ENCODE measurements at places on chromosomes 6 and 20. TPM values are rescaled to one million over a fixed set of nuclear protein-coding genes. Genes with fewer than 3 reads are reported as not detected.

CDH22 gene
- not detected for total RNA-seq

LY6G6C gene
- total RNA-seq = not detected

DNA sequence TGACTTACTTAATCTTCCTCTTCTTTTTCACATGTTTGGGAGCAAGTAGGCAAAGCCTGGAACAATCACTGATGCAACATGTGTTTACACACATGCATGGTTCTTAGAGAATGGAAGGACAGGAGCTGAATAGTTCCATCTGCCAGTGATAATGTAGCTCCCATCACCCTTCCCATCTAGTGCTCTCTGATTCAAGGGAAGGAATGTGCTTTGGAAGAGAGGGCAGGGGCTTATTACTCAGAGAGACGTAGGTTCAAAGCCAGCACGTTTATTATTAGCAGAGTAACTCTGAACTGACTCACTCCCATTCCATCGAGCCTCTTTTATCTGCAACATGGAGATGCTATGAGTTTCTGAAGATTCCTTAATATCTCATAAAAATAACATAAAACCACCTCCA is 211.9 kb downstream of the GMPR start:
- DNase-seq = no peak

DNA sequence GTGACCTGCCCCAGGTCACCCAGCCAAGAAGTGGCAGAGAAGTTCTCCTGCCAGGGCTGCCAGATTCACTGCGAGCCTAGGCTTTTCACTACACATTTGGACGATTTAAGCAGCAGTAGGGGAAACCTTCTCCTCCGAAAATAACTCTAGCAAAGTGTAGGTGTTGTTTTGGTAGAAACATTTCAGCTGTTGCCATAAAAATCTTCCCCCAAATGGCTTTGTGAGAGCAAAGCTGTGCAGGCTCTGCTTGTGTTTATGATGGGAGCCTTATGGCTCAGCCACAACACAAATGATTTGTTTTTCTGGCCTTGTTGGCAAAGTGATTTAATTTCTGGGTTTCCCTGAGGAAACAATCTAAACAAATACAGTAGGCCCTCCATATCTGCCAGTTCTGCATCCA is 81.8 kb downstream of the PLCB4 start:
- no peak for DNase-seq

DNA sequence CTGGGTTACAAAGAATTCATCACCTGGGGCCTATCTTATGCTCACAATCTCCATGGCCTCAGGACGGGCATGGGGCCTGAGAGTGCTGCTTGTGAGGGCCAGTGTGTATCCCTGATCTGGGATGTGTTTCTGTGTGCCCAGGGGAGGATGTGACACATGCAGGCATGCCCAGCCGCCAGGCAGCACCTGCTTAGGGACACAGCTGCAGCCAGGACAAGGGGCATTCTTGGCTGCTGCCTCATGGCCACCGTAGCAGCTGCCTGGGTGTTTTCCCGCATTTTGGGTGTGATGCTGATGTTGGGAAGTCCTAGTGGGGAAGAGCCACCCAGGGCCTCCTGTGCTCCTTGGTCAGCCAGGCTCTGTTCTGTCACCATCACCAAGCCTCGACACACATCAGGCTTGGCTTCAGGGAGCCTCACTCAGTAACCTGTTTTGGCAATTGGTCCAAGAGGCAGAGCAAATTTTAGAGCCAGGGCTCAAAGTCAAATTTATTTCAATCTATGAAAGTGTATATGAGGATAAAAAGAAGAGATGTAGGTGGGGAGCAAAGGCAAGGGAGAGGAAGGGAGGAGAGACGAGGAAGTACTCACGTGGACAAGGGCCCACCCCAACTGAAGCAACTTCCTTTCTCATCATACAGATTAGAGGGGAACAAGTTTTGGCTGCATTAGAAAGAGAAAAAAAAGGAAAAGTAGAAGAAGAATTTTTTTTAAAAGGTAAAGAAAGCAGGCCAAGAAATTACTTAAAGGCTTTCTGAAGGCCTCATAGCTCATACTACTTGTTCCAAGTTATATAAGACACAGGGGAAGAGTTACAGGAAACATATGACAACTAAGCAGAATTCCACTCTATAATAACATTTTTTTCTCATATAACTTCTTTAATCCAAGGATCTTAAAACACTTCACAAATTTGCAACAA is 269.9 kb upstream of the SUPT3H start:
- DNase-seq = no peak
